Hematopoietic multipotent progenitor cell (in vitro differentiated cells): ENCODE measurements at places on chromosomes 1 and 21. TPM values are rescaled to one million over a fixed set of nuclear protein-coding genes. Genes with fewer than 3 reads are reported as not detected.

DNA sequence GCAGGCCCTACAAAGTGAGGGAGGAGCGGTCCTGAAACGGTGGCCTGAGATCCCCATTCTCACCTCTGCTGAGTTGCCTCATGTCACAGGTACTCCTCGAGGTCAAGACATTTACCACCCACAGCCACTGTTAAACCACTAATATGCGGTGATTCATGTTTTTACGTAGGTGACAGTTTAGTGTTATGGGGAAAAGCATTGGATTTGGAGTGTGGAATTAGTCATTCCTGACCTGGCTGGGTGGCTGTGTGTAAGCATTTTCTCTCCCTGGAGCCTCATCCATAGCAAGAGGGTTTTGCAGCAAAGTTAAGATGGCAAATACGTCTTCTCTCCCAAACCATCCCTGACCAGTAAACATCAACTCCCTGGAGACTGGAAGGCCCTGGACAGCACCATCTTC, 57.8 kb upstream of the KCNJ6 start:
- DNase-seq = no peak

MKNK1 gene
- 17.2 TPM for total RNA-seq

- DNase-seq = no peak
These were observed 35.1 kb upstream of the DISC1 start for GRCh38 chr1:231591466-231591865.

- no peak for DNase-seq
These were observed 53.4 kb upstream of the GJB5 start for GRCh38 chr1:34701326-34702060.

DNA sequence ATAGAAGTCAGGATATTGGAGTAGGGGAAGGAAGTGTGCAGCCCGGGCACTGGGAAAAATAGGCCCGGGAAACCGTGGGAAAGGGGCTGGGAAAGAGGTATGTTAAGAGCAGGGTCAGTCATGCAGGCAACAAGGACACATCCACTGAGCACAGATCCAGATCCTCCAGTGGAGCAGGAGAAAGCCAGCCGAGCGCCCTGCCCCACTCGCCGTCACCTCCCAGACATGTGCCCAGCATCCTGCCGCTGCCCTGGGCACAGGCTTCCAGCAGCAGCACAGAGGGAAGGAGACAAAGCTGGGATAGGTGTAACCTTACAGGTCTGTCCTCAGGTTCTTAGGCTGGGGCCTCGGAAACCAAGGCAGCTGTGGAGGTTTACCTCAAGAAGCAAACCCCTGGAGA, 64.2 kb downstream of the FAM163A start:
- DNase-seq = no peak

DNA sequence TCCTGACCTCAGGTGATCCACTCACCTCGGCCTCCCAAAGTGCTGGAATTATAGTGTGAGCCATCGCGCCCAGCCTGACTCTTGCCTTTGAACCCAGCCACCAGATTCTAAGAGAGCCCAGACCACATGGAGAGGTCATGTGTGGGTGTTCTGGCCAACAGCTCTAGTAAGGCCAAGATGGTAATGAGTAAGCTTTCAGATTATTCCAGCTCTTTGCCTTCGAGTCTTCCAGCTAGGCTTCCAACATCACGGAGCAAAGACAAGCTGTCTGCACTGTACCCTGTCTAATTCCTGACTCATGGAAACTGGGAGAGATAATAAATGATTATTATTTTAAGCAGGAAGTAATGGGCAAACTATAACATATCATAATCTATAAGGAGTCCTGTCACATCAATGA, 14.8 kb upstream of the ZFP69B start:
- DNase-seq = no peak

SPRR2G gene
- total RNA-seq = not detected

- DNase-seq = no peak
These were observed 972 bp upstream of the KDM4A start for GRCh38 chr1:43648876-43649477.
